Fibroblast of pulmonary artery (primary cell): ENCODE measurements at places on chromosomes 4 and X.

- DNase-seq: no peak
These were observed 95.1 kb downstream of the GPM6A start for GRCh38 chr4:175716961-175717360.

DNA sequence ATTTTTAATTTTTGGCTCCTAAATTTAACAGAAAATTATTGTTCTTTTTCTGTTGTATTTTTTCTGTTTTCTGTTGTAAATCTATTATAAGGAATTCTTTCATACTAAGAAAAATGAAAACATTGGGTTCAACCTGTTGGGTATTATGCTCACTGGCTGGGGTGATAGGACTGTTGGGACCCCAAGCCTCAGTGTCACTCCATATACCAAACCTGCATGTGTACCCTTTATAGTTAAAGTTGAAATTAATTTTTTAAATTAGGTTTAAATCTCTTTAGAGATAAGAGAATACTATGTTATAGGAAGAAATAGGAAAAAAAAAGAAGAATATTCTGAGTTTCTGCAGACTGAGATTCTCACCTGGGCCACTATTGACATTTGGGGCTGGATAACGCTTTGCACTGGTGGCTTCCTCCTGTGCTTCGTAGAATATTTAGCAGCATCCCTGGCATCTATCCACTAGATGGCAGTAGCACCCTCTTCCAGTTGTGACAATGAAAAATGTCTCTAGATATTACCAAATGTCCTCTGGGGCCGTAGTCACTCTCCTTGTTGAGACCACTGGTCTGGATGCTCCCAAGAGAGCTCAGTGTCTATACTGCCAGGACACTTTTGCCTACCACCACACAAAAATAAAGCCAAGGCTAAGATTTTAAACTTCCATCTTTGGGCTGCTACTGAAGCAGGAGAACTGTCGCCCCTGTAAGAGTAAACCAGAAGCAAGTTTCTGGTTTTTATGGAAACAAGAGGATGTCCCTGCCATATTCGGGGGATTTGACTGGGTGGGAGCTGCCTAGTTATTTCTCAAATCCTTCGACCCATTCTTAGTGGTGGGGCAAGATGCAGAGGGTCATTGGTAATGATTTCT lies 22.4 kb upstream of the CLTRN start:
- DNase-seq: peak; percentile 66

GRCh38 chrX:78527818-78528217 lies 131.3 kb downstream of the RTL3 start:
- DNase-seq: no peak

- no peak for DNase-seq
These were observed 84.0 kb upstream of the TBC1D9 start for GRCh38 chr4:140839888-140840790.

- DNase-seq: peak; percentile 91
These were observed at the start of gene PRAF2 for GRCh38 chrX:49073601-49074575. PRAF2 (minus strand) TSS chrX:49074002; CDS start chrX:49073987, 15 bp downstream.

DNA sequence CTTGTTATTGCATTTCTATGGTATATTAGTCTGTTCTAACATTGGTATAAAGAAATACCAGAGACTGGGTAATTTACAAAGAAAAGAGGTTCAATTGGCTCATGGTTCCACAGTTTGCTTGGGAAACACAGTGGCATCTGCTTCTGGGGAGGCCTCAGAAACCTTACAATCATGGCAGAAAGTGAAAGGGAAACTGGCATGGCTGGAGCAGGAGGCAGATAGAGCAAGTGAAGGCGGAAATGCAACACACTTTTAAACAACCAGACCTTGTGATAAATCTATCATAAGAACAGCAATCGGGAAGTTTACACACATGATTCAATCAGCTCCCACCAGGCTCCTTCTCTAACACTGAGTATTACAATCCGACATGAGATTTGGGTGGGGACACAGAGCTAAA lies 346.6 kb upstream of the GNPDA2 start:
- no peak for DNase-seq

DNA sequence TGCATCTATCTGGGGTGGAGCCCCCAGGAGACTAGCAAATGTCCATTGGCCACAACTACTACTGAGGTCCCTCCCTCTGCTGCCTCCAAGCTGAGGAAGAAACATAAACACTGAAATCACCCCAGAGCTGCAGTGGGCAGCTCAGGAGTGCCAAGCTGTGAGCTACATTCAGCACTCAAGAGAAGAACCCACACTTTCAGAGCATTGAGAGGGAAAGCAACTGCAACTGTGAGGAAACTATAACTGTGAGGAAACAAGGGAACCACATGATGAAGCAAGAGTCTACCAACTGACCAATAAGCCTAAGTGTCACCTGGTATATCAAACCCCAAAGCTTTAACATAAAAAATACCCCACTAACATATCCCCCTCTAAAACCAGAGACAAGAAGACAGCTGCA lies 373.5 kb upstream of the TACR3 start:
- no peak for DNase-seq

DNA sequence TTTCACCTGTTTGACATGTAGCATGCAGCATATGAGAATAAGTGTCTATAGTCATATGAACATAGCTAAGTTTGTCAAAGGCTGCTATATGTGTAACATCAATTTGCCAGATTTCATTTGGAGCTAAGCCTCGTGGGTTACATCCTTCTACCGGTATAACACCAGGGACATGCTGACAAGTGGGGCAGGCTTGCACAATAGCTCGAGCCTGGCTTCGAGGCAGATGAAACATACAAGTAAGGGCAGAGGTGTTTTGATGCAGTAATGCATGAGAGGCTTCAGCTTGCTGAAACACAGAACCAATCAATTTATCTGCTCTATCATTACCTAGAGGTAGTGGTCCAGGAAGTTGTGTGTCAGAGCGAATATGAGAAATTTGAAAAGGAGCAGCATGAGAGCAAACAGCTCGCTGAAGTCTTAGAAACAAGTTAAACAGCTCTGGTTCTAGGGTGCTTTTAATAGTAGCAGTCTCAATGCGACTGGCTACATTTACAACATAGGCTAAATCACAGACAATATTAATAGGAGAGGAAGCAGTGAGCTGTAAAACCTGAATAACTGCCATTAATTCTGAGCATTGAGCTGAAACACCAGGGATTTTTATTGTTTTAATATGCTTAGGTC lies 14.9 kb upstream of the UGDH start:
- no peak for DNase-seq

- peak; percentile 78 for DNase-seq
These were observed 146.2 kb downstream of the KCNIP4 start for GRCh38 chr4:21802406-21802805.

DNA sequence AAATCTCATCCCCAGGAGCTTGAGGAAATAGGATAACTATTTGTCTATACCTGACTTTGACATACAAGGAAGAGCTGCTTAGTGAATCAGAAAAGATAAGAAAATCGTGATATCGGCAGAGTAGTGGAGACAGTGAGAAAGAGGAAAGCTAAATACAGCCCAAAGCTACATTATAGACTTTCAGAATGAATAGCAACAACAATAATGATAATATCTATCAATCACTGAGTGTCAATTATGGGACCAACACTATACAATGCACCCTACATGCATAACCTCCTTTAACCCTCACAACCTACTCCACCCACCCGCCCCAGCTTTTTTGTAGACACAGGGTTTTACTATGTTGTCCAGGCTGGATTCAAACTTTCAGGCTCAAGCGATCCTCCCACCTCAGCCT lies 205.1 kb downstream of the PPP3CA start:
- DNase-seq: no peak

DNA sequence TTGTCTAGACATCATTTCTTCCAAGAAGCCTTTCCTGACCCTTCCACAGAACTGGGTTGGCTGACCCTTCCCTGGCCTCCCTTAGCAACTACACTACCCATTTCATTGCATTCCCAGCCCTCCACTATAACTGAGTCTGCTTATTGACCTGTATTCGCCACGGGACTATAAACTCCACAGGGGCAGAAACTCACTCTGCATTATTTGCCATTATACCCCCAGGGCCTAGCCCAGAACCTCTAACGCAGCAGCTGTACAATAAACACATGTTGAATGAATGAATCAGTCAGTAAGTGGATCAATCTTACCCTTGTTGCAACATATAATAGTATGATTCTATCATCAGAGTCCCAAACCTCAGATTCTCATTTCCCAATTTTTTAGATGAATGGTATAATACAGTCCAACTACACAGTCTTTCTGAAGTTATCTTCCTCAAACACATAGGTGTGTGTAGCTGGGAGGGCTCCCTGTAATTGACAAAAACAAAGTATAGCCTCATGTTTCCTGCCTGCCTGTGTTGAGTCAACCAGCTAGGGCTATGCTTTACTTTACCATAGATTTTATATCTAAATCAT lies 209.3 kb downstream of the CHIC2 start:
- no peak for DNase-seq

- peak; percentile 52 for DNase-seq
These were observed 29.1 kb downstream of the RIPPLY1 start for GRCh38 chrX:106874075-106874474.

DNA sequence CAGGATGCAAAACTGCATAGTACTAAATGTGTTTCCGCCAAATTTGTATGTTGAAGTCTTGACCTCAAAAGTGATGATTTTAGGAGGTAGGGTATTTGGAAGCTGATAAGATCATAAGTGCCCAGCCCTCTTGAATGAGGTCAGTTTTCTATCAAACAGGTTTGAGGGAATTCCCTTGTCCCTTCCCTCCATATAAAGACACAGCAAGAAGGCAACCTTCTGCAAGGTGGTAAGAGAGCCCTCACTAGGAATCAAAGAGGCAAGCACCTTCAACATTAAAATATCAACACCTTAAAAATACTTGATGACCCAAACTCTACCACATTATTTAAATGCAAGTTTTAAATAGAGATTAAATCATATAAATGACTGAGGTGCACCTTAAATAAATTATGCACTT lies 288.6 kb downstream of the EPHA5 start:
- no peak for DNase-seq

- peak; percentile 41 for DNase-seq
These were observed 44.9 kb upstream of the SLC25A31 start for GRCh38 chr4:127685292-127685691.

- no peak for DNase-seq
These were observed 891 bp downstream of the TLR2 start for GRCh38 chr4:153684971-153685371.

DNA sequence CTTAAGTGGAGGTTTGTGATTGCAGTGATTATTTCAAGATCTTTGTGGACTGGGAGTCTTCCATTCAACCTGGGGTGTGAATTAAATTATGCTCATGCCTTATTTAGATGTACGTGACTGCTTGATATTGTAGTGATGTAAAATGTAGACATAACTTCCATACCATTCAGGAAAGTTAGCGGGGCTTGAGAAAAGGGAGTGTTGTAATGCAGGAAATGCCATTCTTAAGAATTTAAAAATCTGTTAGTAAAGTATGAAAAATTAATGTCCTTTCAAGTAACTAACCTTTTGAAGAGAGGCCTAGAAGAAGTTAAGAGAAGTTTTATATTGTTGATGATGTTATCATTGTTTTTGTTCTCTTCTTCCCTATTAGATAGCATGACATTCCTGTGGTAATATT lies 318.2 kb downstream of the CCSER1 start:
- peak; percentile 64 for DNase-seq

- DNase-seq: no peak
These were observed 60.4 kb upstream of the PLAC8 start for GRCh38 chr4:83174844-83175414.

DNA sequence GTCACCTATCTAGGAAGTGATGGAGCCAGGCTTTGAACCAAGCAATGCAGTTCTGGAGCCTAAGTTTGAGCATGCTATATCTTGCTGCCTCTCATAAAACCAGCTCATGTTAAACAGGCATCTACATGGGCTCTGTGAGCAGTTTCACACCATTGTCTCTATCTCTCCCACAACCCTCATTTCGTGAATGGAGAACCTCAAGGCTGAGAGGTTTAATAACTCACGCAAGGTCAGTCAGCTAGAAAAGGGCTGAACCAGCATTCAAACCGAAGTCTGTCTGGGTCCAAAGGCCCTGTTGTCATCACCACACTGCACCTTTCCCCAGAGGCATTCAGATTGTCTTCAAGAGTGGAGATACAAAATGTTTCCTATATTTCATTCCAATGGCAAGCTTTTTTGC lies 369.2 kb downstream of the MID1IP1 start:
- DNase-seq: no peak

GRCh38 chrX:38048886-38049285 lies 42.5 kb downstream of the SYTL5 start:
- DNase-seq: no peak

GRCh38 chrX:109199726-109200125 lies 282.2 kb downstream of the GUCY2F start:
- DNase-seq: peak; percentile 36

DNA sequence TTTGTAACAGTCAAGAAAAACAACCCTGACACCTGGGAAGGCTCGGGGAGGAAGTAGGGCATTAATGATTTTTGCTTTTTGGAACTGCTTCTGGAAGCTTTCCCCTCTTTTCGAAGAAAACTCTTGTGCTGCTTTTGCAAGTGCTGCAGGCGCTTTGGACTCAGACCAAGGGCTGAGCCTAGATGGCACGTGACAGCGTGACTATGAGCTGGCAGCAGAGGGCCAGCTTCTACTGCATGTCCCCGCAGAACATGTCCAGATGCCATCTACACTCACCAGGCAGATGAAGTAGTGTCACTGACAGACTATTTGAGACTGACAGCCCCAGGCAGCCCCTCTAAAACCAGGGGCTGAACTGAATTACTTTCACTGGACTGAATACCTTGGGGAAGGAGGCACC lies 6.2 kb downstream of the NR0B1 start:
- no peak for DNase-seq

DNA sequence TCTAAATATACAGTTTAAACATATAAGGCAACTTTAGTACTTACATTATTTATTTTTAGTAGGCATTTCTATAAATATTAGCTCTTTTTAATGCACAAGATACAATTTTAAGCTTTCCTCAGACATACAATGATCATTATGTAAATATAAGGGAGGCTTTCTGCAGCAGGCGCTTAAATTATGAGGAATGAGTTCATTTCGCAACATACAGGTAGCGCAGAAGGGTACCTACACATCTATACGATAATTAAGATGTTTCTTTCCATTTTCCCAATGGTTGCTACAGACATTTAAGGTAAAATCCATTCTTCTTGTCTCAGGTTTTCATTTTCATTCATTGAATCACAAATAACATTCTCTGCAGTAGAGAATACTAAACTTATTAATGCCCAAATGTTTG lies 1.2 kb downstream of the AASDH start:
- no peak for DNase-seq

GRCh38 chr4:139858436-139859205 lies 193.0 kb downstream of the MGST2 start:
- DNase-seq: no peak

- DNase-seq: no peak
These were observed 66.2 kb downstream of the ASB9 start for GRCh38 chrX:15203694-15204093.

GRCh38 chrX:151397741-151398070 lies 700 bp downstream of the VMA21 start:
- peak; percentile 4 for DNase-seq
